ENCODE measurements at places on chromosomes 5 and 9.

DNA sequence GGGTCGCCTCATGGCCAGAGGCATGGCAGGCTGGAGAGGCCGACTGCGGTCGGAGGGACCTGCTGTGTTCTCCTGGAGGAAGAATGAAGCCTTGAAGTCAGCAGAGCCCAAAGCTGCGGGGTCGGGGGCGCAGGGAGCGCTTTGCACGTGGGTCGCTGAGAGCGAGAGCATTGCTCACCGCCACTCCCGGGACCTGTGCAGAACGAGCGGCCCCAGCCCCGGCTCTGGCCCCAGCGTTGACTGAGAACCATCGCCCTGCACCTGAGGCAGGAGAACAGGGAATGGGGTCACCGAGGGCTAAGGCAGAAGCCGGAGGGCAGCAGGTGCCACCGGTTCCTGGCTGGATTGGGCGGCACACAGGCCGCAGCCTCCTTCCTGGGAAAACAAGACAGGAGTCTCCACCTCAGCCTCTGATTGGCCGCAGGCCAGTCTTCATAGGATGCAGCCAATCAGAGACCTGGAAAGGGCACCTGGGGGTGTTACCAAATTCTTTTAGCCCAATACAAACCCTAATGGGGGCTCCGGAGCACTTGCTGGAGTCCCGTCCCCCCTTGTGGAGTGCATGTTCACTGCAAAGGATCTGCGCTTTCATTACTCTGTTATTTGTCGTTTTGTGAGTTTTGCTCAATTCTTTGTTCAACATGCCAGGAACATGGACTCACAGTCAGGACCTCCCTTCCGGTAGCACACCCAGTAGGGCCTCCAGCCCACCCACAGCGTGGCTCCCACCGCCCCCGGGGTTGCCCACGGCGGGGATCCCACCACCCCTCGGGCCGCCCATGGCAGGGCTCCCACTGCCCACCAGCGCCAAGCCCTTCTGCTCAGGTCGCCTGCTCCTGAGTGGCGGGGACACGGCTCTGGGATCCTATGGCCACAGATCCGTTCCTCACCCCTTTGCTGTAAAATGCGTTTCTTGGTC lies 24.7 kb upstream of the SLC6A19 start:
- DNase-seq: no peak

- no peak for DNase-seq
Observed at GRCh38 chr5:55140908-55141665, 18.9 kb upstream of the GPX8 start.

DNA sequence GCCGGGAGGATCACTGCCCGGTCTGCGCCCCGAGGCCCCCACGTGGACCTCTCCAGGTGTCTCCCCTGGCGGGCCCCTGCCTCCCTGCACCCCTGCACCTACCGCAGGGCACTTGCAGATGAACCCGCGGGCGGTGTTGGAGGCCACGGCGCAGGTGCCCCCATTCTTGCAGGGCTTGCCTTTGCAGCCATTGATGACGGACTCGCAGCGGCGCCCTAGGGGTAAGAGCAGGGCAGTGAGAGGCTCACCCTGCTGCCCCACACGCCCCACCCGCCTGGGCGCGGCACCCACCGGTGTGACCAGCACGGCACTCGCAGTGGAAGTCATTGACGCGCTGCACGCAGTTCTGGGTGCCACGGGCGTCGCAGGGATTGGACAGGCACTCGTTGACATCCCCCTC lies 23.6 kb upstream of the SEC16A start:
- DNase-seq: no peak

DNA sequence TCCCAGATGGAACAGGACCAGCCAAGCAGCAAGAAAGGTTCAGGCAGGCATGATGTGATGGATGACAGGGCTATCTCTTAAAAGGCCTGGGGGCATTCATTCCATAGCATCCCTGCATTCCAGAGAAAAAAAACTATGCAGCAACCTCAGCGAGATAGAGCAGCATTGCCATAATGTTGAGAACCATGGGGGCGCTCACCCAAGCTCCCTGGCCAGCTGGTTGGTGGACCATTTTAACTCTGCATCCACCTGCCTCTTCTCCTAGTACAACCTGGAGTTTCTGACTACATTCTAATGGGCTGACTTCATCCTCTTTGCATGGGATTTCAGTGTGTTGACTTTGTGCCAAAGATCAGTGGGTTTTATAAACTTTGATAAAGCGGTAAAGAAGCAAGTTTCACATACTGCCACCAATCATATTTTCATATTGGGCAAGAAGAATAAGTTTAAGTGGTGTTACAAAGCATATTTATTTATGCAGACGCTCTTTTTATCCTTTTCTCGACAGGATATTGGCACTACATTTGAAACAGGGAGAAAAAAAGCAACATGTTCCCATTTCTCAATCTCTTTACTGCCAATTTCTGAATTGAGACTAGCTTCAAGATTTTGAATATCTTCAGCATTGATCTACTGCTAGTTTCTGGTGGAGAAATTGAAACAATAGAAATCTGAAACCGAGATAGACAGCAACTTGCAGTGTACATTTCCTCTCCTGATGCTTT lies 378.3 kb upstream of the WWC1 start:
- no peak for DNase-seq

- no peak for DNase-seq
Observed at GRCh38 chr5:33257807-33258429, 182.8 kb upstream of the TARS1 start.

DNA sequence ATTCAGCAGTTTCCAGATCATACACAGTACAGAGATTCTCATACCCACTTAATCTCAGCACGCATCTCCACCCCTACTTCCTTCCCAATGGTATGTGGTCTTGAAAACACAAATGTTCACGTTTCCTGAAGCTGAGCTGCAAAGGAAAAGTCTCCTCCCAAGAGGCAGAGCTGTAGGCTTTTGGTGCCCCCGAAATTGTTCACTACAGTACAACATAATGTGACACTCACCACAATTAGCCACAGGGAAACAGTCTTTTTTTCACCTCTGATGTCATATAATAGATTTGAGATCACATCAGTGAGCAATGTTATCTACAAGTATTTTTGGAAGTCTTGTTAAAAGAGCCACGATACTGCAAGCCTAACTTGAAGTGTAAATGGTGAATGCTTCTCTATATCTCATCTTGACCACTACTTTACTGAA lies 40.2 kb downstream of the NFIB start:
- DNase-seq: no peak

- no peak for DNase-seq
Observed at GRCh38 chr5:89097103-89097502, 214.1 kb upstream of the MEF2C start.

- no peak for DNase-seq
Observed at GRCh38 chr5:94153736-94154450, 412.5 kb upstream of the POU5F2 start.

DNA sequence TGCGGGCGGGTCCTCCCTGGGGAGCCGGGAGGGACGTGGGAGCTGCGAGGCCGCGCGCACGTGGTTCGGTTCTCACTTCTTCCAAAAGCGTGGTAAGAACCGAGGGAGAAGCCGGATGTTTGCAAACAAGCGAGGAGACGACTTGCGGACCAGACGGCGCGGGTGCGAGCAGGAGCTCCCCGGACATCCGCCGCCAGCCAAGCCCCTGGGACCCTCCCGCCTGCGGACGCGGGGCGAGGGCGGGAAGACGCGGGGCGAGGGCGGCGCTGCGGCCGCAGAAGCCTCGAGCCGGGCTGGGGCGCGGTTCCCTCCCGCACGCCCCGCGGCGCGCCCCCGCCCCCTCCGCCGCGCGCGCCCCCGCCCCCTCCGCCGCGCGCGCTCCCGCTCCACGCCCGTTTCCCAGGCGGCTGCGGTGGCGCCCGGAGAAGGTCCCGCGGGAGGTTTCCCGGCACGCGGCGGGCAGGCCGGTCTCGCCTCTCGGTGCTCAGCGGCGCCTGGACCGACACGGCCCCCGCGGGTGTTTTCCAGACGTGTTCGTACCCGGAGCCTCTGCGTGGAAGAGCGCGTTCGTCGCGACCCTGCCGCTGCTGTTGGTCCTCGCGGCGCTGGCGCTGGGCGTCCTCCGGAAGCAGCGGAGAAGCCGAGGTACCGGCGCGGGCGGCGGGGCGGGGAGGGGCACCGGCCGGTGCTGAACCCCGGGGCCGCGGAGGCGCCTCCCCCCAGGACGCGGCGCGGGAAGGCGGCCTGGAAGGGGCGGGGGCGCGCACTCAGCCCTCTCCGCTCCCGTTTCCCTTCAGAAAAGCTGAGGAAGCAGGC lies 12.8 kb downstream of the BTNL9 start:
- DNase-seq: no peak

All from NCI-H187 treated with DMSO at 0.1 percent for 48 hours (cell line).